ENCODE measurements at places on chromosomes 5 and 9.
A peak's percentile ranks its signal among the peaks of the same experiment; 100 is the strongest.

DNA sequence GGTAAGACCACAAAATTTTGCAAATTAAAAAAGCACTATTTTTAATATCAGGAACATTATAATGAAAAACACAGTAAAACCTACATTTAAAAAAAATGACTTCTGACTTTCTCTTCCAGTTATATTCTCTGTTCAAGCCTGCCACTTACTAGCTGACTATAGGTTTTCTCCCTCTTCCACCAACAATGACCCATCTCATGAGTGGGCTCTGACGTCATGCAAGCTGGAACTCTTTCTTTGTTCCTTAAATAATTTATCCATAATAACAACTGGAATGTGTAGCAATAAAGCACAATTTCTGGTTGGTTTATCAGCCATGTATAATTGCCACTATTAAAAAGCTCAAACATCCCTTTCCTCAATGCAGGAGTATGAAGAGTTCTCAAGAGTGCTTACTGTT, 378.1 kb upstream of the FAM174A start:
- no peak for DNase-seq

GRCh38 chr5:148913985-148914431, 87.6 kb downstream of the ADRB2 start:
- no peak for DNase-seq

GRCh38 chr5:115551415-115551814, 6.8 kb upstream of the FEM1C start:
- no peak for DNase-seq

DNA sequence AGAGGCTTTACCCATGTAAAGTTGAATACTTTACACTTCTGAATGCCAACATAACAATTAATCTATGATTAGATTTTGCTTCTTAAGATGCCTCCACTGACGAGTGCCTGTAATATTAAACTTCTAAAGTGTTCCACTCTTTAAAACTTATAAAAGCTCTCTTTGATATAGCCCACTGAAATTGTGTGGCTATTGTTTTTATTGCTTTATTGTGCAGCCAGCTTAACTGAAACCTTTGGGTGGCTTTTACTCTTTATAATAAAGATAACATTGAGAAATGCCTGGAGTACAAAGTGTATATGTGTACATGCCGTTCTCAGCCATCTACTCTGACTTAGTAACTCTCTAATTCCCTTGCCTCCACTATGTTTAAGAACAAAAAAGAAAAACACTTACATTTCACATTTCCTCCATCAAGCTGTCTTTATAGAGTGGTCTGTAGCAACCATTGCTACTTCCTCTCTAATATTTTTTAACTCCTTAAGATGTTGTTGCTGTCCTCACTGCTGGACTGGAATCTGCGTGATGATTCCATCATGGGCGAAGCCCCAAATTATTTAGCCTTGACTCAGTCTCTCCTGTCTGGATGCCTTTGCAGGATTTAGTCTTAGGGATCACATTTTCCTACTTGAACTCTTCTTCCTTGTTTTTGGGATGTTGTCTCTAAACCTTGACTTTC, 9.1 kb downstream of the PIK3R1 start:
- DNase-seq, result no peak

GRCh38 chr5:152900332-152900731, 495.3 kb upstream of the NMUR2 start:
- no peak for DNase-seq

- no peak for DNase-seq
These were observed 49.1 kb upstream of the VDAC1 start for GRCh38 chr5:134053840-134054338.

- no peak for DNase-seq
These were observed 29.3 kb downstream of the TNFAIP8 start for GRCh38 chr5:119385136-119385535.

DNA sequence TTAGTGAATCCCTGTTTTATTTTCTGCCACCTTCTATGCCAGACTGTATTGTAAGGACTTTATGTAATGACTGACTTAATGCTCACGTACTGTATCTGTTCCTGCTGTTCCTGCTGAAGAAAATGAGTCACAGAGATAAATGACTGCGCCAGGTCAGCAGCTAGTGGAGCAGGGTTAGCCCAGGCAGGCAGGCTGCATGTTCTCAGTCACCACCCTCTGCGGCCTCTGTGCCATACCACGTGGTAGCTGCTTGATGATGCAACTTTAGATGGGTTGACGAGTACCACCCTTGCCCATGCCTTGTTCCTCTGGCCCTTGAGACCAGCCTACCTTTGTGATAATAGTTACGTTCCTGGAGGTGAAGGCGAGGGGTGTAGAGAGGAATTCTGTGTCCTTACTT, 161.9 kb downstream of the TRIO start:
- no peak for DNase-seq

- DNase-seq, result no peak
These were observed at the start of gene TIMD4 for GRCh38 chr5:156963125-156963524. Gene TIMD4, minus strand, starts transcription at chr5:156963226. Its CDS starts 28 bp downstream, at chr5:156963198.

GRCh38 chr9:3403315-3403714, 122.5 kb downstream of the RFX3 start:
- no peak for DNase-seq

GRCh38 chr5:169157064-169157463, 143.9 kb downstream of the SLIT3 start:
- DNase-seq, result no peak

DNA sequence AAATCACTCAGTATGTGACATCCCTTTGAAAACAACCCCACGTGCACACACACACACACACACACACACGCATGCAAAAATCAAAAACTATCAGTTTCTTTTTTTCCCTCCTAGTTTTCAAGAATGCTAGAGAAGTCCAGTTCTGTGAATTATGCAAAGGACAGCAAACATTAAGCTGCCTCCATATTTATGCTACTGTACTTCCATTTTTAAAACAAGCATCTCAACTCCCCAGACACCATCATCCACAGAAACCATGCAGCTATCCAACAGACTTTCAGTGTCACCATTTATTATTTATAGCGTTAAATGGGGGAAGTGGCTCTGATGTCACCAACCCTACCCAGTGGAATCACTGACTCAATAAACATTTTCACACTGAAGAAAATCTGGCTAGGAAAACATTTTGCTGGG, 1.6 kb downstream of the FBXW11 start:
- DNase-seq, result peak; percentile 78

GRCh38 chr9:35075358-35075757, 2.9 kb upstream of the VCP start:
- DNase-seq, result no peak

GRCh38 chr5:34533582-34534522, 122.3 kb upstream of the RAI14 start:
- DNase-seq, result no peak

- peak; percentile 77 for DNase-seq
These were observed 3.6 kb downstream of the F12 start for GRCh38 chr5:177405805-177406204.

GRCh38 chr5:72123764-72124376, 16.6 kb downstream of the MAP1B start:
- DNase-seq, result no peak

DNA sequence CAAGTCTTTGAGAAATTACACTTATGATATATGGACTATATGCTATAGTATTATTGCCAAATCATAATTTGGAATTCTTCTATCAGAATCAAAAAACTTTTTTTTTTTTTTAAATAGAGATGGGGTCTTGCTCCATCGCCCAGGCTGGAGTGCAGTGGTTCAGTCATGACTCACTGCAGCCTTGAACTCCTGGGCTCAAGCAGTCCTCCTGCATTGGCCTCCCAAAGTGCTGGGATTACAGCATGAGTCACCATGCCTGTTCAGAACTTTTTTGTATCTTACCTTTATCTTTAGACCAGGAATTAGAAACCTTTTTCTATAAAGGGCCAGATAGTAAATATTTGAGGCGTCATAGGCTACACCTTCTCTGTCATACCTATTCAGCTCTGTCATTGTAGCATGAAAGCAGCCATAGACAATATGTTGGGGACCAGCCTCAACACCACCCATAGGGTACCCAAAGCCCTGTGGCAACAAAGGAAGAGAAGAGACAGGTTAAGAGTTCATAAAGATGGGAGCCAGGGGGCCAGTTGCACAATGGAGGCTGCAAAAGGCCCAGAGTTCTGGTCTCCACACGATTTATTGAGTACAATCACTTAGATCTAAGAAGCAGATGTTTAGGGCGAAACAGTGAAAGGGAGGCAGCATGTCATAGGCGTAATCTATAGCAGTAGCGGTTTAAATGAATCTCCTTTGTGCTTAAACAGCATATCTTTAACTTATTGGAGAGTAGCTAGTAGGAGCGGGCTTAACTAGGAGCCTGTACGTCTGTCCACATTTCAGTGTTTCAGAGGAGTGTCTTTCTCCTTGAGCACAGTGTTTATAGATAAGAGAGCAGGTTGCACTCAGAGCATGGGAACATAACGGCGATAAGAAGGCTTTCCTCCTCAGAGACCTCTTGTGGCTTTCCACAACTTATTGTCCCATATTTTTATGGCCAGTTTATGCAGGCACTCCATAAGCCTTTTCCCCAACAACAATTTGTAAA, 12.5 kb downstream of the ECM2 start:
- DNase-seq, result no peak

DNA sequence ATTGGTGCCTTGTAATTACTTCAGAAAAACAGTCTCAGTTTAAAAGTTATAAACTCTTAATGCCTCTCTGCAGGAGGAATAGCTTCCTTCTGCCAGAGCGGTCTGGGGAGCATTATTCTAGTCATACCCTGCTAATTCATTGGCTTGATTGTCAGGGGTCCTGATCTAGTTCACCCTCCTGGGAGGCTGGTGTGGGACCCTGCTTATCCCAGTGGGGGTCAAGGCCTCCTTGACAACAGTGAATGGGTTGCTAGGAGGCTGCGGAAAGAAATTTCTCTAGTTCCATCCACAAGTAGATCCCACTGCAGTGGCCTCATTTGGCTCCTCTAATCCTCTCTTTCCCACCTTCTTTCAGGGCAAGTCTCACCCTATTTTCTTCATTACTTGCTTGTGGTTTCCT, 105.7 kb downstream of the TMC1 start:
- DNase-seq, result no peak

GRCh38 chr5:76690037-76690679, 25.8 kb upstream of the F2R start:
- no peak for DNase-seq

- DNase-seq, result no peak
These were observed 102.0 kb downstream of the CAVIN4 start for GRCh38 chr9:100679834-100680233.

DNA sequence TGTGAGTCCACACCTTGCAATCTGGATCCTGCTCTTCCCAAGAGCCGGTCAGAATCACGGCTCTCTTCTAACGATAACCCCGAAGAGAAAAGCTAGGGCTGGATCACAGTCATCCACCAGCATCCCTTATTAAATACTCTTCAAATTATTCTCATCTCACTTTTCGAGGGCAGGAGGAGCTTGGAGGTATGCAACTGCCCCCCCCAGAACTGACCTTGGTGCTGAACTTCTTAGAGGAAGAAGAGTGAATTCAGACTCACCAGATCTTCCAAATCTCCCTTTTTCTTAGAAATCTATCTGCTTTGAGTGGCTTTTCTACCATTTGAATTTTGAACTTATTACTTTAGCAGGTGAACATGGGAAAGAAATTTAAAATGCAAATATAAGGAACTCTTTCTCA, 75.7 kb downstream of the MED10 start:
- peak; percentile 19 for DNase-seq

- peak; percentile 77 for DNase-seq
These were observed 1037.3 kb upstream of the ACO1 start for GRCh38 chr9:31347082-31347617.

DNA sequence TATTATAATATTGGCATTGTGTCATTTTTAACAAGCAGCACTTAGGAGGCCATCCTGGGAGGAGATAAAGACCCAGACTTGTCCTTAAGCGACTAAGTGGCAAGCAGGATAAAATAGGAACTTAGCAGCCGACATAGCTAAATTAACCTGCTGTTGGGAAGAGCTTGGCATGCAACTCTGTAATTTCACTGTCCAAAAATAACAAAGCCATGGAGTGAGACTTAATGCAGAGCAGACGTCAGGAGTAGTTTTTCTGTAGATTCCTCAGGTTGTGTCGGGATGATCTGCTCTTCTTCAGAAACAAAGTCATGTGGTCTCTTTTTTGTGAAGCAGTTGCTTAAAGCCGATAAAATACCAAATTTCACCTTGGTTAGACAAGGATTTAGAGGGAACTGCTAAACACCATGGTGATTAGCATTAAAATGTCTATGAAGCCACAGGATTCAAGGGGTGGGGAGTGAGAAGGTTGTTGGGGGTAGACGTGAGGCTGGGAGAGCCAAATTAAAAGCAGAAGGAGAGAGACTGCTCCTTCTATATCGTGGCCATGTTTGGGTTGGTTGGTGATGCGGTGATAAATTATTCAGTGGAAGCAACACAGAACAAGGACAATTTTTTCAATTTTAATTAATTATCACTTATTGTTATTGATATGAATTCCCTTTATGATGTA, 303.0 kb downstream of the CSNK1G3 start:
- DNase-seq, result peak; percentile 12

DNA sequence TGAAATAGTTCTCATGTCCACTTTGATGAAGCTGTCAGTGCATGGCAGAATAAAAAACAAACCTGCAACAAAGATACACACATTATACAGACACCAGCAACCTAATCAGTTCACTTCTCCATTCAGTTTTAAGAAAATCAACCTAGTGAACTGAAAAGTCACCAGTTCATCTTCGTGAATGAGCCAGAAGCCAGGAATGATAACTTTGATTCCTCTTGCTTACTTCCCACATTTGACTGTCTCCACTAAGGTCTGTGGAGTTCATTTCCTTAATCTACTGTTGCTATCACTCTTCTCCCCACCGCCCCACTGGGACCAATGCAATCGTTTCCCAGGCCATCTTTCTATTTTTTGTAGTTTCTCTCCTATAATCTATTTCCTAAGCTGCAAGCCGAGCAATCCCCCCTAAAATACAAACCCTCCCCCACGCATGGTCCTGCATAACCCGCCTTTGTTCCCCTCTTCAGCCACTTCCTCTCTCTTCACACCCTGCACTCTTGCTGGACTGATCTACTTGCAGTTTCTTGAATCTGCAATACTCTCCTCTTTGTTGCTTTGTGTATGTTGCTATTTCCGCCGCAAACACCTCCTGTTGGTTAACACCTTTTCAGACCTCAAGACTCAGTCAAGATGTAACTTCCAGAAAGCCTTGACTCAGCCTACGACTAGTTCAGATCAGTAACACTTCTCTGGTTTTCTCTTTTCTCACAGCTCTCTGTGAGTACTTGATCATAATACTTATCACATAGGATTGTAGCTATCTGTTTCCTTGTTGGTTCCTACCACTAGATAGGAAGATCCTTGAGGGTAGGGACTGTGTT, 16.6 kb downstream of the STOM start:
- DNase-seq, result peak; percentile 39

- peak; percentile 6 for DNase-seq
These were observed 146.0 kb downstream of the CACNA1B start for GRCh38 chr9:138023394-138024124.

DNA sequence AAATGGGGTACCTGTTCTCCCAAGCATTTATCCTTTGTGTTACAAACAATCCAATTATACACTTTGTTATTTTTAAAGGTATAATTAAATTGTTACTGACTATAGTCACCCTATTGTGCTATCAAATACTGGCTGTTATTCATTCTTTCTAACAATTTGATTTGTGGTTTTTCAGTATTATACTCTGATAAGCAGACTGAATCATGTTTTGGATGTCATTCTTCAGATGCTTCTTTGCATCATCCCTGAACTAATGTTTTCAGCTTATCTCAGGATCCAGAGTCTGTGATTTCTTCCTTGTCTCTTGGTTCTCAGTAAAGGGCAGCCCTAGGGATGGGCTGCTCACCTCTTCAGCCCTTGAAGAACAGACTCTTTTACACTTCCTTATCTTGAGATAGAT, 177.8 kb upstream of the SGCD start:
- no peak for DNase-seq
